ENCODE measurements at places on chromosomes 2 and 18. TPM values are rescaled to one million over a fixed set of nuclear protein-coding genes. Genes with fewer than 3 reads are reported as not detected.

Gene SERPINB2
- 0.24 TPM for total RNA-seq

Gene INHBB
- 1.8 TPM for total RNA-seq

Gene HOXD11
- not detected for total RNA-seq

Gene HOXD13
- total RNA-seq = not detected

Gene L3MBTL4
- 0.18 TPM for total RNA-seq

Gene PLEKHH2
- total RNA-seq = 1.1 TPM

Gene RAB6C
- total RNA-seq = not detected

DNA sequence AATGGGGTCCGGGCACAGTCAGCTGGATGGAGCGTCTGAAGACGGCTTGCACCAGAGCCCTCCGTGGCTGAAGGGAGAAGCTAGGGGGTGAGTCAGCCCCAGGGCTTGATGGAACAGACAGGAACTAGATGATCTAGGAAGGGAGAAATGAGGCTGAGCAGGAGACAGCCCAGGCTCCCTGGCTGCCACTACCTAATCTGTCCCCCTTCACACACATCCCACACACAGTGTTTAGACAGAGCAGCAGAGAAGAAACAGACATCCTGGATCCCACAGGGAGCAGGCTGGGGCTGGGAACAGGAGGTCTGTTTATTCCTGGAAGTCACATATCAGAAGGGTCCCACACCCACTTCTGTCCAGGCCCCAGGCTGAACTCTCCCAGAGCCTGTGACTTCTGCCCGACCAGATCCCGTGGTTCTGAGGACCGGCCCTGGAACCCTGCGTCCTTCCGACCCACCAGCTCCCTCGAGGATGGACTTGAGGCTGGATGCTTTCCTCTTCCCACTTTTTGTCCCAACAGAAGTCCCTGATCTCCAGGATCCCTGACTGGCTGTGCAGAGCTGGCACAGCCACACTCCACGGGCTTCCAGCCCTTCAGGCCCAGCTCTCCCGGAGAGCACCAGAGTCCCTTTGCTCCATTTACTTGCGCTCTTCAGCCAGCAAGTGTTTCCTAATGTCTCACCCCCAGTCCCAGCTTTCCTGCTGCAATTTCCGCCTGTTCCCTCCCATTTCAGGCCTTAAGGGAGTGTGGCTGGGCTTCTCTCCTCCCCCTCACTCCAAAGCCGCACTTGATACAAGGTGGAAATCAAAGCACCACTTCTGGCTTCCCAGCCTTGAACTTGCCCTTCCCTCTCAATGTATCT, 1.5 kb upstream of the GPBAR1 start:
- DNase-seq = peak; percentile 56

- DNase-seq = no peak
Observed at GRCh38 chr2:121284463-121285449, at the start of gene TFCP2L1. Gene TFCP2L1, minus strand, starts transcription at chr2:121285202. Its CDS starts 93 bp downstream, at chr2:121285109.

DNA sequence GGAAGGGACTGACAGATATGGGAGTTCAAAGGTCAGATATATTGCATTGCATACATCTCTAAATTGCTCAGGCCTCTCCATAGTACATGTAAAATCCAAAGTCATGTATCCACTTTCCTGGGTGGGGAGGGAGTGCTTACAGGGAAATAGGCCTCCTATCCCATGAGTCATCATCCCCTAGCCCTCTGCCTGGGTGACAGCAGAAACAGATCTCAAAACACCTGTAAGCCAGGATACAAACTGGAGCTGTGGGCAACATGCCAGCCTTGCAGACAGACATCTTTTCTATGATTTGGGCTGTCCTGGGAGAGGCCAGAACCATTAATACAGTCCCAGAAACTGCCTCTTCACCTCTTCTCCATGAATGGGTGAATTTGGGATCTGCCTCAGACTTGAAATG, 4.8 kb downstream of the ALK start:
- DNase-seq = no peak

DNA sequence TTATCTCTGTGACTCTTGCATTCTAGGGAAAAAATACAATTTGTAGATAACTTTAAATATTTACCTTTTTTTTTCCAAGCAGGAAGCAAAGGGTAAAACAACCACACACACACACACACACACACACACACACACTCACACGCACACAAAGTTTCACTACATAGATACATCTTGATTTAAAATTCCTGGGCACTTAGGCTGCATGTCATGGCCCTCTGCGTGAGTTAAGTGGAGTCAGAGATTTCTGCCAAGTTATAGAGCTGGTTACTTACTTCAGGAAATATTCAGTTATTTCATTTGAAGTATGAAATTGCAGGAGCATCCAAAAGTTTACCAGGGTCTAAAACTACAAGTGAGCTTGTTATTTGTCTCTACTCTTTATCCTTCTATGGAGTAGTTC, 612.0 kb downstream of the IRS1 start:
- DNase-seq = no peak

DNA sequence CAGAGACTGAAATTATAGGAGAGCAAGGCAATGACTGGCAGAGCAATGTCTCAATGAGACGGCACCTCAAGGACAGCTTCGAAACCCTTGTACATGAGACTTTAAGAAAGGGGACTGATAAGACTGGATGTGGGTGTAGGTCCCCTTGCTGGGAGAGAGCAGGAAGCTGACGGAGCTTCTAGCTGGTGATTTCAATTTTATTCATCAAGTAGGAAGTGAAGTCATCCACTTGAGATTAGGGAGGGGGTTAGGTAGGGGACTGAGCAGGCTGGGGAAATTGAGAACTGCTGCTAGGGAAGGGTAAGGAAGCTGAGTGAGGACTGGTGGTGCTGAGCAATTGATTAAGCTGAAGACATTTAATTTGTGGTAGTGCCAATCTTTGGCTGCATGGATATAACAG, 99.5 kb upstream of the ITGB6 start:
- peak; percentile 65 for DNase-seq

GRCh38 chr2:156189143-156189542, 143.4 kb downstream of the NR4A2 start:
- DNase-seq = no peak

DNA sequence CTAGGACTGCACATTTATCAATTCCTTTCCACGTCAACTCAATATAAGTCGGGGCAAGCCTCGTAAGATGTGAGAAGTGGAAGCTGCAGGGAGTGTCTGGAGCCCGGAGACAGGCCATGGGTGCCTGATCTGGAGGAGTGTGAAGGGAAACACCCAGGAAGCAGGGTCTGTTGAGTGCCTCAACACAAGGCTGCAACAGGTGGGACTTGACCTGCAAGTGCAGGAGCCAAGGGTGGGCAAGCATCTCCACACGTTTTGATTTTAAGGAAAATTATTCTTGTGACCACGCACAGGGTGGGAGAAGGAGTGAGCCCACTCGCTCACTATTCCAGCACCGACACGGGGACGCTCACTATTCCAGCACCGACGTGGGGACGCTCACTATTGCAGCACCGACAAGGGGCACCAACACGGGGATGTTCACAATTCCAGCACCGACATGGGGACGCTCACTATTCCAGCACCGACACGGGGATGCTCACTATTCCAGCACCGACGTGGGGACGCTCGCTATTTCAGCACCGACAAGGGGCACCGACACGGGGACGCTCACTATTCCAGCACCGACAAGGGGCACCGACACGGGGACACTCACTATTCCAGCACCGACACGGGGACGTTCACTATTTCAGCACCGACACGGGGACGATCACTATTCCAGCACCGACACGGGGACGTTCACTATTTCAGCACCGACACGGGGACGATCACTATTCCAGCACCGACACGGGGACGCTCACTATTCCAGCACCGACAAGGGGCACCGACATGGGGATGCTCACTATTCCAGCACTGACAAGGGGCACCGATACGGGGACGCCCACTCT, 197.3 kb downstream of the EIPR1 start:
- peak; percentile 14 for DNase-seq

- no peak for DNase-seq
Observed at GRCh38 chr2:154386186-154386585, 312.3 kb upstream of the KCNJ3 start.

DNA sequence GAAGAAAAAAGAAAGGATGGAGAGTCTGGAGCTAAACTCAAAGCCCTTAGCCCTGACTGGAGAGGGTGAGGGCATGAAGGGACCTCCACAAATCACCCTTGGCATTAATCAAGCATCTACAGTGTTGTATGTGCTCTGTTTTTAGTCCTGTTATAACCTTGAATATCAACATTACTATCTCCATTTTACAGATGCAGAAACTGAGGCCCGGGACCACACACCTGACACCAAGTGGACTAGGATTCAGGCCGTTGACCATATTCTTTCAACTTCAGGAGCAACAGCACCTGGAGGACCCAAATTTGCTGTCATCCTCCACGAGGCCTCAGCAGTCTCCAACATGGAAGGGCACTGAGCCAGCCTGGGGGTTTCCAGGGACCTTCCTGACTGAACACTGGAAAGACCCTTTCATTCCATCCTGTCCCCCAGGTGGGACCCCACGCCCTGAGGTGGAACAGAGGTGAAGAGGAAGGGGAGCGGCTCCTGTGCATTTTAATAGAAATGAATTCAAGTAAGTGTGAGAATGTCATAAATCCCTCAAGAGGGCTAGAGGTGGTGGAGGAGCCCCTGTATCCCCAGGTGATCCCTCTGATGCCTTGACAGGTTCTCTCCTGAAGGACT, 41.0 kb downstream of the SERTAD2 start:
- no peak for DNase-seq

- no peak for DNase-seq
Observed at GRCh38 chr2:159505196-159505595, 111.2 kb downstream of the BAZ2B start.
